ENCODE measurements at places on chromosomes 5 and 9.

DNA sequence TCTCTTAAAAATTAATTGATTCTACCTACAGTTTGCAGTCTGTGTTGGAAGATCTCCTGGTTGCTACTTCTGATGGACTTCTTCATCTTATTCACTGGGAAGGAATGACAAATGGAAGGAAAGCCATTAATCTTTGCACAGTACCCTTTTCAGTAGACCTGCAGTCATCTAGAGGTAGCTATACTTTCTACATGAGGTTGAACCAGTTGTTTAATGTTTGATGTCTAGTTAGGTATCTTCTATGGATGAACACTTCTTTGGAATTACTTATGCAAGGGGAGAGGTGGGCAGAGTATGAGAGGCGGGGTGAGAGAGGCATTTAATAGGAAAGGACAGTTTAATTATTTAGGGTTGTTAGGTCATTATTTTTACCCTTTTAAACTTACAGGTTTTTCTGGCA, 91.2 kb downstream of the RIC1 start:
- DNase-seq, result no peak

DNA sequence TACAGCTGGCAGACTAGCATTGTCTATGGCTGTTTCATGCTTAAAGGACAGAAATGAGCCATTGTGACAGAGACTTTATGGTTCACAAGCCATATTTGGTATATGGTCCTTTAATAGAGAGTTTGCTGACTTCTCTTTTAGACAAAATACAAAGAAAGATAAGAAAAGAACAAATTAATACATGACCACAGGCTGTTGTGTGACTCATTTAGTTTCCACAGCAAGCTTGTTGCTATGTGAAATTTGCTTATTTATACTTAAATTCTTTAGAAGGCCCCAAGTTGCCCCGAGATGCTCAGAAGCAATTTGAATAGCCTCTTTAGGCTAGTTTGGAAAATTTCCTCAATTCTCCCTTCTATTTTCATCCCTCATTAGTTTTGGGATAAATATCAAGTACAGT, 315.3 kb upstream of the RPS23 start:
- no peak for DNase-seq

GRCh38 chr5:120567921-120568320, 103.8 kb downstream of the PRR16 start:
- DNase-seq, result no peak

DNA sequence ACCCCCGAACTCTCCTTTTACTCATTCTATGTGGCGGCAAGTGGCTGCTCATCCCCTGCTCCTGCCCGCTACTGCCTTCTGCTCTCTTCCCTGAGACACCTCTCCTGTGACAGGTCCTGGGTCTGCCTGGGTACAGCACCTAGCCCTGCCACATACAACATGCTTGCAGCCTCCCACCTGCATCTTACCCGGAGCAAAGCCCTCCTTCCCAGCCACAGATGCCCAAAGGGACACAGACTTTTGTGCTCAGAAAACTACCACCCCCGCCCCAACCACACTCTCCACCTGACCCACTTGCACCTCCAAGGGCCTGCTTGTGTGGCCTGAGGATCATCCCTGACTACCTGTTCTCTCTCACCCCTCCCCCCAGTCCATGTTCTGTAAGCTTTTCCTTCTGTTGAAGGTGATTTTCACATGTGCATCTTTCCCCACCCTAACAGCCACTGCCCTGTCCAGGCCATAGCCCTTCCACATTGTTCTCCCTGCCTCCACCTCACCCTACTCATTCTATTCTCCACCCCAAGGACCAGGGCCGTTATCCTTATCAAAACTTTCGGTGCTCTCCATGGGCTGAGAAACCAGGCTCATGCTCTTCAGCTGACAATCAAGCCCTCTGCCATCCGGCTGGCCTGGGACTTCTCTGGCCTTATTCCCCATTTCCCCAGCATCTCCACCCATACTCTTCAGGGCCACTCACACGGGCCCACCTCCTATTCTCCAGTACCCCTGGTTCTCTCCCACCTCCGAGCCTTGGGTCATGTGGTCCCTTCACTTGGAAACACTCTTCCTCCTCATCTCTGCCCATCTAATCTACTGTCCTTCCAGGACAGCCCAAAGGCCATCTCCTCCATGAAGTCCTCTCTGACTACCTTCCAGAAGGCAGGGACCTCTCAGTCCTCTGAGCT, 46.4 kb upstream of the ALDH1B1 start:
- no peak for DNase-seq

DNA sequence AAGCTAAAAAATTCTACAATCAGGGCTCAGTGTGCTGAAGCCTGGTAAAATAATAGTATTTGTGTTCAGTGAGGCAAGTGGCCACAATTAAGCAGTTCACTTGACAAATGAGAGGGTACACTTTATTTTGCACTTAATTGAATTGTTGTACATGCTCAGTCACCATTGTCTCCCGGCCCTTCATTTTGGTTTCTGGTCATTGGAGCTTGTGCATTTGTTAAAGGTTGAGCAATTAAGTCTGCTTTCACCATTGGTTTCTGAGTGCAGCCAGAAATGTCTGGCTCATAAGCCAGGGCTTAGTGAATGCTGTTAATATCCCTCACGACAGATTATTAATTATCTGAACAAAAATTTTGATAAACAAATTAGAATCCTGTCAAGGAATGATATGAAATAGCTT, 89.6 kb downstream of the PRDM6 start:
- no peak for DNase-seq

GRCh38 chr9:11064909-11065308, 452.1 kb upstream of the PTPRD start:
- peak; percentile 44 for DNase-seq
